Stimulated activated CD4-positive, alpha-beta T cell treated with anti-CD3 and anti-CD28 coated beads, Interleukin-15, amount 100 ng/mL, for 1 hour (primary cell): ENCODE measurements at places on chromosomes 1 and 21.

GRCh38 chr1:201288007-201288406 lies 4.7 kb downstream of the PKP1 start:
- DNase-seq, result no peak

DNA sequence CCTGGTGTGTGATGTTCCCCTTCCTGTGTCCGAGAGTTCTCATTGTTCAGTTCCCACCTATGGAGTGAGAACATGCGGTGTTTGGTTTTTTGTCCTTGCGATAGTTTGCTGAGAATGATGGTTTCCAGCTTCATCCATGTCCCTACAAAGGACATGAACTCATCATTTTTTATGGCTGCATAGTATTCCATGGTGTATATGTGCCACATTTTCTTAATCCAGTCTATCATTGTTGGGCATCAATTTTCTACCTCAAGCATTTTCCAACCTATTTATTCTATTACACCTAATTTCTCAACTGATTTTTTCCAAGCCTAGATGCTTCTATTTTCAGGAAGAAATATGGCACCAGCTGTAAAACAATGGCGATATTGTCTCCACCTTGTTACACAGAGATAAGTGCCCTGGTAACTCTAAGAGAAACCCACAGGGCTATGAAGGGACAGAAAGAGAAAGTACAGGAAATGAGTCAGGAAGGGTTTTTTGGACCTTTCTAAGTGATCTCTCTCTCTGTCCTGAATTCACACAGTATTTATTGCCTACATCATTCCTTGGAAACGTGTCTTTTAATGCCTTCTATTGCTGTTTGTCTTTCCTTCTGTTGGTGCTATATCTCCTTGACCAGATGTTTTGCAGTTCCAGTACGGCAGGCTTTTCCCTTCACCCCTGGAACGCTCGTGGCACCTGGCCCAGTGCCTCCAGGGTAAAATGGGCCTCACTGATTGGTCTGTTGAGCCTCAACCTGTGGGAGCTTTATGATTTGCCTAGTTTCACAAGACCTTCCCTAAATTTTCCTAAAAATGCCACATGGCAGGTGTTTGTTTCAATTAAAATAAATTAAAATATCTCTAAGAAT lies 14.6 kb upstream of the JAK1 start:
- DNase-seq, result no peak

DNA sequence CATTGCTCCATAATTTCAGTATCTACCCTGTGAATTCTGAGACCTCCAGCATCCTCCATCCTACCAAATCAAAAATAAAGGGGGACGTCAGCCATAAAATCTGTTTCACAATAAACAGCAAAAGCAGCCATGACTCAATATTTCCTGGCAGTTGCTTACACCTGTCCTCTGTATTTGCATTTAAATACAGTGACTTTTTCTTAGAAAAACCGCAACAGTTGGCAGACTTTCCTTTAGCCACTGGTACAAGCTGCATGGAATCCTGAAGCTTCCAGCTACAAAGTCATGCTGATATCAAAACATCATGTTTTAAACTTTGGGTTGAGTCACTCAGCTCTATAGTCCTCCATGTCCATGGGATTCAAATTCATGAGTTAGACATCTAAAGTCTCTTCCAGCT lies 278.0 kb upstream of the KAZN start:
- no peak for DNase-seq

DNA sequence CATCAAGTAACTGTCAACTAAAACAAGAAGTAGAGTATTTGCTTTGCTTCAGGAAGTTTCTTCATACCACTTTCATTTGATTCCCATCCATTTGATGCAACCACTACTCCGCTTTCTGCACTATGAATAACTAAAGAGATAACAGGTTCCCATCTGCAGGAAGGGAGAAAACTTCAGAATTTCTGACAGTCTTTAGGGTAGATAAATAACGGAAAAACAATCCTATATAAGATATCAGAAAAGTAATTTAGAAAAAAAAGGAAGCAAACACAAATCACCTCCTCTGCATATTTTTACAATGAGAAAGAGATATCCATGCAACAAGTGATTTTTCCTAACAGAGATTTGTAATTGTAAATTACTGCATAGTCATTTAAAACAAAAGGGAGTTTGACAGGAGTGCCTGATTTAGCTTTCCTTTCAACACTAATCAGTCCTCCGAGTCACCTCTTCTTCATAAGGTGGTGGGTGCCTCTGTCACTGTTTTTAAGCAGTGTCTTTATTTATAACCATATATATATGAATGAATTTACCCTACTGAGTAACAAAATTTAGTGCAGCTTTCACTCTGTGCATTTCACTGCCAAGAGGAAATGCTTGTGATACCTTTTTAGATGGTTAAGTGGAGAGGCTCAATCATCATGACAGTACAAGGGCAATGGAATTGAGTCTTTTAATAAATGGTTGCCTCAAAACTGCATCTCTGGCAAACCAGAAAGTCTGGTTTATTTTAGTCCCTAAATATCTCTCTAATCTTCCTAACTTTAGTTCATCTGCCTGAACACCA lies 1920.4 kb downstream of the MRPL39 start:
- DNase-seq, result no peak

- DNase-seq, result no peak
Observed at GRCh38 chr1:233427907-233428306, 100.4 kb downstream of the MAP3K21 start.

DNA sequence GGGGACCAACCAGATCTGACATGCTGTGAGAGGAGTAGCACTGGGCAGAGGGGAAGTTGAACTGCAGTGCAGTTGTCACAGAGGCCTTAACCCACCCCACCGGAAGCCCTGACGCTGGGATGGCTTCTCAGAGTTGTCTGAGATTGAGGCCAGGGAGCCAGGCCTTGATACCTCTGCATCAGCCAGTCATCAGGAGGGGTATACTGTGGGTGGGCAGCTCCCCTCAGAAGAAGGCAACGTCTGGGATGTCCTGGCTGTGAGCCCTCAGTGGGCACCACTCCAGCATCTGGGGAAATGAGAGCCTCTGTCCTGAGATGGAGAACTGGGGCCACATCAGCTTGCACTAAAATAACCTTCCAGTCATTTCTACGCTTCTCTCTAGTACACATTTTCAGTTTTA lies 47.9 kb upstream of the BCAR3 start:
- DNase-seq, result no peak

DNA sequence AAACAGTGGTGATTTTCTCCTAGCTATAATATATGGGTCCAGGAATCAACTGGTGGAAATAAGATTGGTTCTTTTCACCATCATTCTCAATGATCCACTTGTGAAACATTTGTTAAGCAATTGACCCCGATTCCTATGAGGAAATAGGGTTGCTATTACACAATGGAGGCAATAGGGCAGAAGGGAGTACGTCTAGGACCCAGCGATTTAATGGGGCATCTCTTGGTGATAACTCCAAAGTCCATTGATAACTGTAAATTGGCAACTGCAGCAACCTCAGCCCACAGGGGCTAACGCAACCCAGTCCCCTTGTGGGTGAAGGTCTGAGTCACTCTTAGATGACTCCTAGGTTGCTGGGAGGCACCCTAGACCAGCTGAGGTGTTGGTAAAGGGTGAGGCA lies 62.5 kb upstream of the BARHL2 start:
- no peak for DNase-seq

GRCh38 chr1:35568975-35569395 lies 4.1 kb upstream of the TFAP2E start:
- peak; percentile 30 for DNase-seq

DNA sequence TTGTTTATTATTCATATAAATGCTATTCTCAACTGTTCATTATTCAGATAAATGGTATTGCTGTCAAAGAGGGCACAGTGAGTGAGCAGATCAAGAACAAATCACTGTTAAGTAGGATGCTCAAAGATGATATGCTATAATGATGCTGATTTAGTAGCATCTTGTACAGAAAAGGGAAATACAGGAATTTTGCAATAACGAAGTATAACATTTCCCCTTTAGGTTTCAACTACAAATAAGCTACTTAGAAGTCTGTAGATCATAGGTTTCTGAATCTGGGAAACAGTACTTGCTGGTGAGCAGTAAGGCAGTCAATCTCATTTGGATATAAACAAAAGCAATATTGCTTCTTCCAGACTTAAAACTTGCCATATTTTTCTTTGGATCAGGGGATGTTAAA lies 27.3 kb upstream of the RCOR3 start:
- DNase-seq, result no peak
